Caco-2 (cell line): ENCODE measurements at places on chromosomes 1 and 21.

DNA sequence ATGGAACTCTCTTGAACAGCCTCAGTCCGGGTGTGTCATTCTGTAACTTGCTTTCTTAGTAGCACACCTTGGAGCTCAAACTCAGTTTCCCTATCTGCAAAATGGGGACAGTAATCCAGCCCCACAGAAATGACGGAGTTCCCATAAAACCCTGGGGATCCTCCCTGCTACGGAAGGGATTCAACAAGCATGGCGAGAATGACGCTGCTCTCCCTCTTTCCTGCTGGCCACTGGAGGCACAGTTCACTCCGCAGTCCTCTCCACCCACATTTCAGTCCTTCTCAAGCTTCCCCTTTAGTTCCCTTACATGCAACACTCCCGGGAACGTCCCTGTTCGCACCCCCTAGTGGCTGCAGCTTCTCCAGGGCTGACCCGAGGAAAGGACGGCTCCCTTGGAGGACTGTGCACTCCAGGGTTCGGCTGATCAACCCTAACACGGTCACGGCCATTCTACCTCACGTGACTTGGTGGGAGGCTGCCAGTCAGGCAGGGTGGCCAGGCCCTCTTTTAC is 20.6 kb downstream of the RUNX3 start:
- peak; percentile 59 for DNase-seq

DNA sequence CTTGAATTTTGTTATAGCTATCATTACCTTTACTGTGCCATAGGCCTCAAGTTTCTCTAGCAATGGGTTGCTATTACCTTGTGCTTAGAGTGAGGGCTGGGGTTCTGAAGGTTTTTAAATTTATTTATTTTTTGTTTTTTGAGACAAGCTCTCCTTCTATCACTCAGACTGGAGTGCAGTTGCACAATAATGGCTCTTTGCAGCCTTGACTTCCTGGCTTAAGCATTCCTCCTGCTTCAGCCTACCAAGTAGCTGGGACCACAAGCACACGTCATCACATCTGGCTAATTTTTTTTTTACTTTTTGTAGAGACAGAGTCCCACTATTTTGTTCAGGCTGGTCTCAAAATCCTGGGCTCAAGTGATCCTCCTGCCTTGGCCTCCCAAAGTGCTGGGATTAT is 41.5 kb downstream of the SNX27 start:
- no peak for DNase-seq

DNA sequence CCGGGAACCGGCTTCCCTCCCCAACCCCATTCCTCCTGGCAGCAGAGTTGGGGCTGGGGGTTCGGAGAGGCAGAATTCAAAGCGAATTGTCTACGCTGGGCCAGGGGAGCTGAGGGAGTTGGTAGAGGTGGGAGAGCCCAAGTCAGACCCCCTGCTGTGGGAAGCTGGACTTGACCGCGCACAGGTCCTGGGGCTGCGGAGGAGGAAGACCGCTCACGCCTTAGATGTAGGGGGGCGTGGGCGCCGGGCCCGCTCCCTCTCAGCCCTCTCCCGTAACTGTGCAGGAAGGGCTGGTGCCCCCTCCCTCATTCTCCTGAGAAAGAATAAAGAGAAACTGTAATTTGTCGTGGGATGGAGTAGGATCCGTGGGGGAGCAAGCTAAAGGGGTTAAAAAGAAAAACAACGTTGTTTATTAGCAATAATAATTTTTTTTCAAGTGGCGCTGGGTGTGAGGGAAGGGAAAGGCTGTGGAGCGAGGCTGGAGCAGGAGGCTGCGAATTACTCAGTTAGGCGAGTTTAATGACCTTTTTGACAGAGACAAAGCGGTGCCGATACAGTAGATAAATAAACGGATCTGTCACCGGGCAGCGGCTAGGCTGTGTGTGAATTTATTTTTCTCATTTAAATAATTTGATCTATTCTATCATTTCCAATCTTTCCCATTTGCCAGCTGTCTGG is 838 bp upstream of the GRIK3 start:
- DNase-seq, result no peak

GRCh38 chr1:102498929-102499328 is 502.2 kb upstream of the OLFM3 start:
- DNase-seq, result no peak

GRCh38 chr1:98924977-98925376 is 79.7 kb downstream of the PLPPR5 start:
- no peak for DNase-seq

- DNase-seq, result no peak
Observed at GRCh38 chr21:44459712-44460440, 4.6 kb downstream of the LRRC3 start.

- DNase-seq, result peak; percentile 37
Observed at GRCh38 chr1:58932859-58933598, 149.2 kb upstream of the JUN start.
